Fibroblast of skin of right biceps (primary cell): ENCODE measurements at places on chromosomes 7 and 10.
A peak's percentile ranks its signal among the peaks of the same experiment; 100 is the strongest.

GRCh38 chr7:107960272-107960671 lies 42.7 kb downstream of the LAMB1 start:
- DNase-seq: no peak

- no peak for DNase-seq
Measured at GRCh38 chr10:117754770-117755658, 212.5 kb downstream of the EMX2 start.

DNA sequence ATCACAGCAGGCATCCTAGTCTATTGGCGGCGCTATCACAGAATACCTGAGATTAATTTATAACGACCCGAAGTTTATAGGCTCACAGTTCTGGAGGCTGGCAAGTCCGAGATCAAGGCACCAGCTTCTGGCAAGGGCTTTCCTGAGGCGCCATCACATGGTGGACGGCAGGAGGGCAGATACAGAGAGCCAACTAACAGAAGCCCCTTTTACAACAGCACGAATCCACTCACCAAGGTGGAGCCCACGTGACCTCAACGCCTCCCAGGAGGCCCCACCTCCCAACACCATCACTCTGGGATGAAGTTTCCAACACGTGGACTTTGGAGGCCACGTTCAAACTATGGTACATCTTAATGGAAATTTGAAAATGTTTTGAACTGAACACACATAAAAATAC lies 255.3 kb downstream of the ELFN1 start:
- DNase-seq: no peak

DNA sequence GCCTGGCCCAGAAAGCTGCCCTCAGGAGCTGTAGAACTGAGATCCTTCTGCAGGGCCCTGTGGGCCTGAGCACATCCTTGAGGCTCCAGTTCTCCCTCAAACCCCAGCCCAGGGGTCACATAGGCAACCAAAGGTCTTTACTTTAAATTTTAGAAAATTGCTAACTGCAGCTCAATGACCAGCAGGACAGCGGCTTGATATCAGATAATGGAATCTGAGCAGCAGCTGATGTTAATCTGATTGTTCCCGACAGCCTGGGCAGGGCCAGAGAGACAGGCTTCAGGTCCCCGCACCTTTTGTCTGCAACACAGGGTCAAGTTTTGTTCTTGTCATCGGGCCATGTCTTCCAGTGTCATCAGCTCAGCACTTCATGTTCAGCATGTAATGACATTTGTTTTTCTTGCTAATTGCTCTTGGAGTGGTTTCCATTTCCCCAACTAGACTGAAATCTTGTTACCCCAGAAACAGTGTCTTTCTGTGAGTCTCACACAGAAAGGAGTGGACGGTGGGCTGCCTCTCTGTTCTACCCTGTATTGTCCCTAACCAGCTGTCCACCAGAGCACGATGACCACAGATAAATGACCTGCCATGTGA lies 91.0 kb downstream of the PAXIP1 start:
- no peak for DNase-seq

GRCh38 chr7:12456506-12456905 lies 52.8 kb upstream of the VWDE start:
- peak; percentile 32 for DNase-seq

GRCh38 chr10:73785721-73786511 lies 510 bp downstream of the ZSWIM8 start:
- DNase-seq: peak; percentile 42
